Activated CD4-positive, alpha-beta T cell treated with anti-CD3 and anti-CD28 coated beads for 36 hours (primary cell): ENCODE measurements at places on chromosomes 13 and 19. TPM values are rescaled to one million over a fixed set of nuclear protein-coding genes. Genes with fewer than 3 reads are reported as not detected.

- DNase-seq, result no peak
Measured at GRCh38 chr13:43136920-43137575, 113.7 kb downstream of the DNAJC15 start.

Gene PINLYP
- 3.6 TPM for total RNA-seq

DNA sequence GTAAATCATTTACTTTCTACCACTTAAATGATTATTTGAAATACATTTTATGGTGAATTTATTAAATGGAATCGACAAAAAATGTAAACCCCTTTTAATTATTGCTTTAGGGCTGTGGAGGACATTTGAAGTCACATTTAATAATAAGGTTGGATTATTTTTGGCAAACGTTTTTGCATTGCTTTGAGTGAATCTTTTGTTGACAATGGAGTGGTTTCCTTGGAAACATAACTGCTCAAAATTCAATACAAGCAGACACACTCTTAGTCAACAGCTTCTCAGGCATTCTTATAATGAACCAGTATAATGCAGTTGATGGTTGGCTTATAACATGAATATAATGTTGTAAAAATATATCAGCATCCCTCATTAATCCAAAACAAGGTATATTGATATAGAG, 104.7 kb downstream of the DCLK1 start:
- no peak for DNase-seq

- DNase-seq, result no peak
Measured at GRCh38 chr13:35865341-35866240, 265.6 kb downstream of the DCLK1 start.

DNA sequence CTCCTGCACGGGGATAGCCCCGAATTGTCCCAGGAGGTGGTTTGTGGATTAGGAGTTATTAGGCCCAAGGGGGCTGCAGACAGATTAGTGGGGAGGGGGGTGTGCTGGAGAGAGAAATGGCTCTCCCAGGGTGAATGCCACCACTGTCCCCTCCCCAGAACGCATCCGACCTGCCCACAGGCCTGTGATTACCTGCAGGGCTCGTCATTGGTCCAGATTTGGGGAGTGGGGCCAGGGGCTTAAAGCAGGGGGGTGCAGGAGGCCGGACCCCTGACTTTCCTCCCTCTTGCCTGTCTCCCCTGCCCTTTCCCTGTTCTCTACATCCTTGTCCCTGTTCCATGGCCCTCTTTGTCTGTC, 1.2 kb downstream of the NRTN start:
- DNase-seq, result no peak

- no peak for DNase-seq
Measured at GRCh38 chr19:1169921-1170885, 3.9 kb downstream of the SBNO2 start.

DNA sequence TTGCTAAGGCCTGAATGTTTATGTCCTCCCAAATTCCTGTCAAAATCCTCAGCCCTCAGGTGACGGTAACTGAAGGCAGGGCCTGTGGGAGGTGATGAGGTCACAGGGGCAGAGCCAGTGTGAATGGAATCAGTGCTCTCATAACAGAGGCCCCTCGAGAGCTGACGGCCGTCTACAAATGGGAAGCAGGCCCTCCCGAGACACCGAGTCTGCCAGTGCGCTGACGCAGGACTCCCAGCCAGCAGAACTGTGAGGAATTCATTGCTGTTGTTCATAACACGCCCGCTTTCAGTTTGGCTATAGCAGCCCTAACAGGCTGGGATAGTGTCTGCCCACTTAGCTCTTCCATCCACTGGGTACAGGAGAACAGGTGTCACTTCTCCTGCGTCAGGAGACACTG, 41.2 kb downstream of the CARS2 start:
- DNase-seq, result no peak

DNA sequence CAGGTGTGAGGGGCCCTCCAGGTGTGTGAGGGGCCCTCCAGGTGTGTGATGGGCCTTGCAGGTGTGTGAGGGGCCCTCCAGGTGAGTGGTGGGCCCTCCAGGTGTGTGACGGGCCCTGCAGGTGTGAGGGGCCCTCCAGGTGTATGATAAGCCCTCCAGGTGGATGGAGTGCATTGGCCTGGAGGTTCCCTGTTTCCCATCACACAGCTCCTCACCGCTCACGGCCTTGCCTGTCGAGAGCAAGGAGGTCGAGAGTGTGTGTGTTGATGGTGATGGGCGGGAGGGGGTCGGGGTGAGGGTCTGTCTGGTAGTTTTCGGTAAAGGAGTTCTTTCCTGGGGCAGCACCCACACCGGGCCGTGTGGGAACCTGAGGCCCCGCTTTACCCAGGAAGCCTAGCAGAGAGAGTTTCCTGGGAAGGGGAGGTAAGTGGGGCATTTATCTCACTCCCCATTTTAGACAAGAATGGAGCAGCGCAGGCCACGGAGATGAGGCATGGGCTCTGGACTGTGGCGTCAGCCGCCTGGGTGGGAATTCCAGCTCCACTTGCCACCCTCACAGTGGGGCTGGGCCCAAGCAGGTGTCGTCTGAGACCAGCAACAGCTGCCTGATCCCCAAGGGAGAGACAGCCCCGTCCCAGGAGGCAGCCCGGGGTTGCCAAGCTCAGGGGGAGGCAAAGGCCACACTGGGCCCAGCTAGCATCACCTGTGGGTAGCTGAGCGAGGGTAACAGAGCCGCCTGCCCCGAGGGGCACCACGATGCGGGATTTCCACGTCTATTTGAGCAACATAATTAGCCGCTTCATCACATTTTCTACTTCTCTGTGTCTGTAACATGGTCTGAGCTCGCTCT, 10.9 kb upstream of the GAS6 start:
- no peak for DNase-seq

DNA sequence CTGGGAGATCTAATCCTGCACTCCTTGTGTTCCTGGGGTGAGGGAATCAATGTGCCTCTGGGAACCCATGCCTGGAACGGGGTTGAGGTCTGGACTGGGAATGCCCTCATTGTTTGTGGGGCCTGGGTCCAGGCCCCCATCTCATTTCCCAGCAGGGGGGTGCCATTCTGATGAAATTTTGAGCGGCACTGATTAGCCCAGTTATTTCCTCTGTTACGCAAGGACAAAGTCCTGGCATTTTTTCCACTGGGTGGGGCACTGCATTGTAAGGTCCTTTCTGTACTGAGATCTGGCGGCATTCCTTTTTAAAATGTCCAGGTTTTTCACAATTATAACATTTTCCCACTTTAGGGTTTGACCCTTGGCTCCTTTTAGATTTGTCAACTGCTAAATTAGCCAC, 14.8 kb downstream of the FPR3 start:
- no peak for DNase-seq

DNA sequence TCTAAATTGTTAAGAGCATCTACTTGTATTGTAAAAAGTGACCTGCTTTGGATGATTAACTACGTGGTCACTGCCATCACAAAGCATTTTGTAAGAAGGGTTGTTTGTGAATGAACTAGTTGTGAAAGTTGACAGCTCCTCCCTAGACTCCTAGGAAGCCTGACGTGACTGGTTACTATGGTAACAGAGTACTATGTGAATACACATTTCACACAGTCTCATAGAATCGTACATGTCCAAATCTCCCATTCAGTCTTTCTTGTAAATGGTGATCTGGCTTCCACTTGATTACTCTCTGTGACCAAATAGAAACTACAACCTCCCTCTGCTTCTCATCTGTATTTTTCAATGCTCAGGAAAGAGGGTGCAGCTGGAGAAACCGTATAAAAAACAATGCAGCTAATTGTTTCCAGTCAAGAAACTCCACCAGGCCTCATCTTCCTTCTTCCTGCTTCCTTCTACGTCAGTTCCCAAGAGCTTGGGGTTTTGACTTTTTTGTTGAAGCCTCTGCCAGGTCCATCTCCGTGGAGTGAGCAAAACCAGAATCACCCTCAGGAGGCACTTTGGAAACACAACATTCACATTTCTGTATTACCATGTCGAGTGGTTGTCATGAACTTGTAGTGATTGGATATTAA, 83.4 kb downstream of the GPC6 start:
- no peak for DNase-seq

DNA sequence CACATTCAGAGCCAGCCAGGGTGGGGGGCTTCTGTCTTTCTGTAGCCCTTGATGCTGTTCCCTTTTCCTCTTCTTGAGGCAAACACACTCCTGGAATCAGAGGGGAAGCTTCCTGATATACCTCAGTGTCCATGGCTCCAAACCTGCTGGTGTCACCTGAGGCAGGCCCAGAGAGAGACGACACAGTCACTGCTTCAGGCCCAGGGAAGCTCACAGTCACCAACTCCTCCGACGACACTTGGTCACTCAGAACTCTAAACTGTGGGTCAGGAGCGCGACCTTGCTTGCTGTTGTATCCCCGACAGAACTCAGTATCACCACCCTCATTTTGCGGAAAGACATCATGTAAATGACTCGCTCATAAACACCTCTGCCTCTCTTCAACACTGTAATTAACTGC, 1.1 kb downstream of the ATP13A1 start:
- no peak for DNase-seq

- no peak for DNase-seq
Measured at GRCh38 chr19:334296-335071, 10.1 kb downstream of the MIER2 start.

DNA sequence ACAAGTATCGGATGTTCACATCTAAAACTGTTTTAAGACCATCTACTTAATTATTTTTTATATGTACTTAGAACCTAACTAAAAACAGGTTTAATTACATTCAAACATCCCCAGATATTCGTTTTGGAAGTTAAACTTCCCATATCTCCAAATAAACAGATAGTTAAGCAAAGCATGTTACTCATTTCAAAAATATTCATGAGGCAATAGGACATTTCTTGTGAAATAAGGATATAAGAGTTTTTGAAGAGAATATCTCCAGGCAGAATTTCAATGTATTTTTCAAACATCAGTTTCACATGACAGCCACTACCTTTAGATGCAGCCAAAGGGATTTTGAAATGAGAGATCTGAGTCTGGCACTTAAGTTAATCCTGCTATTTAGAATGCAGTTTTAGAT, 697.5 kb downstream of the SLITRK1 start:
- no peak for DNase-seq

Gene APOE
- total RNA-seq, result 0.70 TPM

Gene TBC1D17
- 29.6 TPM for total RNA-seq

Gene ZNF682
- total RNA-seq, result 7.5 TPM

GRCh38 chr13:65497265-65497664, 1732.9 kb downstream of the PCDH9 start:
- no peak for DNase-seq

Gene SPRY2
- 0.34 TPM for total RNA-seq

GRCh38 chr19:46404753-46405468, 8.5 kb downstream of the CCDC8 start:
- peak; percentile 49 for DNase-seq

DNA sequence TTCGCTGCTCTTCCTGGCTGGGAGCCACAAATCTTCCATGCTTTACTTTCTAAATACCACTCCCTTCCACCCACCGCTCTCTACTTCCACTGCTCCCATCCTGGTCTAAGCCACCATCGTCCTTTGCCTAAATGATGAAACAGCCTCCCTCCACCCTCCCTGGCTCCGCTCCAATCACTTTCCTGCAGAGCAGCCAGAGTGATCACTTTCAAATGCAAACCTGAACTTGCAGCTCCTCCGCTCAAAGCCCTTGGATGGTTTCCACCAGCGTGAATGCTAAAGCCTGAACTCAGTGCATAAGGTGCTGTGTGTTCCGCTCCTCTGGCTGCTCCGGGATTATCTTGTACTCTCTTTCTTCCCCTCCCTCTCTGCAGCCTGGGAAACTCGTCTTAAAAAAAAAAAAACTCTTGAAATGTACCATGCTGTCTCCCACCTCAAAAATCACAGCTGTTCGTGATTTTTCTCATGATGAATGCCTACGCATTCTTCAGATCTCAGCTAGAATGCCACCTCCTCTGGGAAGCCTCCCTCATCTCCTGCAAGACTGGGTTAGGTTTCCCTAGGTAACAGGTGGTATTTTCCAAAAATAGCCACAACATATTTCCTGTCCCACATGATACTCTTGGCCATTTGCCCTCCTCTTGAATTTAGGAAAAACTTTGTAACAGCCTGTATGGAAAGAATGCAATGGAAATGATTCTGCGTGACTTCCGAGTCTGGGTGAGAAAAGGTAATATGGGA, 3.7 kb upstream of the SIN3B start:
- no peak for DNase-seq

GRCh38 chr19:29121684-29122083, 91.3 kb downstream of the UQCRFS1 start:
- DNase-seq, result peak; percentile 19

GRCh38 chr13:97296740-97297139, 74.6 kb downstream of the MBNL2 start:
- no peak for DNase-seq
